Iris pigment epithelial cell (primary cell): ENCODE measurements at places on chromosomes 16 and 17.

DNA sequence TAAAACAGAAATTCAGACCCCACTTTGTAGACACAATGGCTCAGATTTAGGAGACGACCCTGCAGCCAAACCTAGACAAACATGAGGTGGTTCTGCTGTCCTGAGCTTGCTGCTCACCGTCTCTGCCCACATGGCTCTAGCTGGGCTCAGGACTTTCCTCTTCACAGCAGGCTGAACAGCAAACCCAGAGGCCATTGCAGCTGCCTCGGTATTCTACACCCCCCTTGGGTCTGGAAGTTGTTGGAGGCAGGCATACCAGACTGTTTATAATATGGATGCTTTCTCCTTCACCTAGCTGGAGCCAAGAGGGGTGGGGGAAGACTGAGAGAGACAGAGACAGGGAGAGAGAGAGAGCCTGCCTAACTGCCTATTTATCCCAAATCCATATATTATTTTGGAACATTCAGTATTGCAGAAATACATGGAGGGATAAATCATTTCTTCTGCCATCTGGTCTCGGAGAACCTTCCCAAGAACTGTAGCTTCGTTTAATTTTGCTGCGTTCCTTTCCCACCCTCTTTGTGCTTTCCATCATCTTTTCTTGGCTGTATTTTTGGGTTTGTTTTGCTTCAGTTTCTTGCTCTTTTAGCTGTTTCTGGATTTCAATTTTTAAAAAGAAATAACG is 628.2 kb upstream of the RBFOX1 start:
- no peak for DNase-seq

GRCh38 chr16:10776280-10776679 is 32.6 kb downstream of the NUBP1 start:
- no peak for DNase-seq

DNA sequence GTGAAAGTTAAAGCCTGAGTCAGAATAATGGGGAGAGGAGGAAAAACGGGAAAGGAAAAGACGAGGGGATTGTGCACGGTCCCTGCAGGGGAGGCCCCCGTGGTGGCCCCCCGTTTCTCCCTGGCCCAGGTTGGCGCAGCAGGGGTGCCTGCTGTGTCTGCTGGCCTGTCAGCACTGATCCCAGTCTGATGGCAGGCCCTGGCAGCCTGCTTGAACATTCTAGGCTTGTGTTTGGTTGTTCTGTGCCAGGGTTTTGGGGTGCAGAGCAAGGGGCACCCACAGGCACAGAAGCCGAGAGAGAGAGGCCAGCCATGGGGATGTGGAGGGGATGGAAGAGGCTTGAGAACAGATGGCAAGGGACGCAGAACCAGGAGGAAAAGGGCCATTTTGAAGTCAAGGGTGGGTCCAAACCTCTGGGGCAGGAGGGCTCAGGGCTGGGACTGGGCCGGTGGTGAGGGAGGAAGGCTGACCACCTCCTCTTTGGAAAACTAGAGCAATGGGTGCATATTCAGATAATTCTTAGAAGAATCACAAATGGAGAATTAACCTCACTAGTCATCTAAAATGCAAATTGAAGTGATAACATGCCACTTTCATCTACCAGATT is 35.9 kb downstream of the TBX4 start:
- no peak for DNase-seq

DNA sequence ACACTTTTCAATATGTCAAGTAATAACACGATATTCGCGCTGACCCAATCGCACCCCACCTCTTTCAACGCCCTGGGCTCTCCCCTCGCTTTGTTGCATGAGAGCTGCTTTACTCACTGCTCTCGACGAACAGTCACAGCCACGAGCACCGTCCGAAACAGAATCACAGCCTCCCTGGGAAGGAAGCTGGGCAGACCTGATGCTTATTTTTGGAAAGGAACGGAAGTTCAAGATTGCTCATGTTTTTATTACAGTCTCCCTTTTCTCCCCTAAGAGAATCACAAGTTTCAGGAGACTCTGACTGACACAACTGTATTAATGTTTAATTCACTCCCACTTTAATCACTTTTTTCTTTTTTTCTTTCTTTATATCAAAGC is 67.8 kb downstream of the ANKRD11 start:
- DNase-seq: peak; percentile 59

DNA sequence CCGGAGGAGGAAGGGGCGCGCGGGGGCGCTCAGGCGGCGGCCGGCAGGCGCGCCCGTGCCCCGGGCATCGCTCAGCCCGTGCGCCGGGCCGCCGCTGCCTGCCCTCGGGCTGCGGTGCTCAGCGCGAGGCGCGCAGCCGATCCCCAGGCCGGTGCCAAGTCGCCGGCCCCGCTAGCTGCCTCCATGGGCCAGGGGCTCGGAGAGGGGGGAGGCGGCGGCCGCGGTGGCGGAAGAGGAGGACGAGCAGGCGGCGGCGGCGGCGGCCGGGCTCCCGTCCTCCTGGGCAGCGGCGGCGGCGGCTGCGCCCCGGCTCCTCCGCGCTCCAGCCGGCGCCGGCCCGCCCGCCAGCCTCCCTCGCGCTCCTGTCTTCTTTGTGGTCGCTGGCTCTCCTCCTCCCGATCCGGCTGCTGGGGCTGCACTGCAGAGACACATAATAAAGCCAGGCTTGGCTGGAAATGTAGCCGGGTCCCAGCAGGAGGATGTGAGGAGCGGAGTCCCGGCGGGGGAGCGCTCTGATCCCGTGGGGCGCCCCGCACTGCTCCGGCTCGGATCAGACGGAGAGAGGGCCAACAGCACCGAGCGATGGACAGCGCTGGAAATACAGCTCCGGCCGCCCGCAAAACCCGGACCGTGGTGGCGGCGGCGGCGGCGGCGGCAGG is 889 bp upstream of the ZNF423 start:
- DNase-seq: peak; percentile 87

- DNase-seq: no peak
These were observed 4.1 kb downstream of the SLFN12 start for GRCh38 chr17:35428229-35428628.

DNA sequence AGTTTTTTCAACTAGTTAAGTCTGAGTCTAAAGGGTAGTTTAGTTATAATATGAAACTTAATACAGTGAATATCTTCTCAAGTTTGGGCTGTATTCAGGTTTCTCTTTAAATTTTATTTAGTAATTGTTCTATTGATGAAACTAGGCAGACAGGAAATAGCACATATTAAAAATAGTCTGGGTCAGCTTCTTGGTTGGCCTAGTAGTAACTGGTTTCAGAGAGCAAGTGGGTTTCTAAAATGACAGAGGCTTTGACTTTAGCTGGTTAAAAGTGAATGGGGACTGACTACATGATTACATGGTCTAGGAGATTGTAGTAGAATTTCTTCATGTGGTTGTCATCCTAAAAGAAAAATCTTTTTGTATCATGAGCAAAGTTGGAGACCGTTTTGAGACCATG is 46.8 kb downstream of the OMG start:
- DNase-seq: no peak

- no peak for DNase-seq
These were observed 170.2 kb upstream of the SALL1 start for GRCh38 chr16:51321251-51321650.
